ENCODE measurements at places on chromosomes 5 and 9.

GRCh38 chr9:1882711-1883403 is 132.3 kb upstream of the SMARCA2 start:
- no peak for DNase-seq

GRCh38 chr5:59798862-59799667 is 94.5 kb downstream of the PDE4D start:
- DNase-seq = no peak

- DNase-seq = no peak
These were observed 341.4 kb upstream of the EDIL3 start for GRCh38 chr5:84725946-84726570.

GRCh38 chr9:7536310-7536939 is 263.2 kb downstream of the DMAC1 start:
- DNase-seq = peak; percentile 5

GRCh38 chr9:94212531-94212930 is 46.6 kb upstream of the ZNF169 start:
- DNase-seq = no peak

DNA sequence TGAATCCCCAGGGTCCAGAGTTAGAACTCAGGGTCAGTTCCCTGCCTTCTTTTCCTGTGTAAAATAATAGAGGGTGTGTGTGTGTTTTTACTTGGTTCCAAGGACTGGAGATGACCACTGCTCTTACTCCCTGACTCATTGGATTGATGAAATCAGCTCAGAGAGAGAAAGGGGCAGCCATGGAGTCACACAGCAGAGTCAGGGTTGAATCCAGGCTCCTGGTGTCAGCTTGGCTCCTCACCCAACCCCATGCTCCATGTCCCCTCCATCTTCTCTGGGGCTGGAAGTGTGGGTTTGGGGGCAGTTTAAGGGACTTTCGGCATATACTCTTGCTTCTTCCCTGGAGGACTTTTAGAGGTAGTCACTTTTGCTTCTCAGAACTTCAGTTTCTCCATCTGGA is 21.6 kb downstream of the DAB2IP start:
- DNase-seq = no peak

DNA sequence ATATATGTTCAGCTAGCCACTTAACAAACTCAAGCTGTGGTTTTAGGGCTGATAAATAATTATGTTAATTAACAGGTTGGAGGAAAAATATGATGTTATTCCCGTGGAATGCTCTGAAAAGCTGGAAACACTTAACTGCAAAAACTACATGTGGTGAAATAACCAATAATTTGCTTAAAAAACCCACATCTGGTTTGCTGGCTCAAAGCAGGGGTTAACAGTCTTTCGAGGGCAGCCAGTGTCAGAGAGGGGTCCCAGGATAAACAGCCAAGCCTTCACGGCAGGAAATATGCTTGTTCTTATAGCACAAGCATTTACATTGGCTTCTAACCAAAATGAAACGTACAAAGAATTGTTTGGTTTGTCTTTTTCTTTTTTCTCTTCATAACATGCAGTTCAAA is 254.0 kb upstream of the GAS1 start:
- DNase-seq = peak; percentile 88

DNA sequence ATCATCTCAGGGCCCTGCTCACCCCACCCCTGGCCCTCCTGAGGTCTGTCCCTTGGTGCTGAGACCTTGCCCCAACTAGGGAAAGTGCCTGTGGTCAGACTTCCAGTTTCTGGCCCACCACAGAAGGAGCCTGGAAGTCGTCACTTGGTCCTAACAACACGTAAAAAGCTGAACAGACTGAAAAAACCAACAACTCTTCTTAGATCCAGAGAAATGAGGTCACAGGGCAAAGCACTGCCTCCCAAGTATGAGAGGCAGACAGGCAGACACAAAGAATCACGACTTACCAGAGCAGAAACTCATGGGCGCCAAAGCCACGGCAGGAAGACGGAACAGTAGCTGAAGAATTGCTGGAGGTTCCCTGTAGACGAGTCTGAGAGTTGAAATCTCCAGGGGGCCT is 38.5 kb downstream of the OR2V1 start:
- DNase-seq = no peak

- DNase-seq = no peak
These were observed 56.8 kb downstream of the MINAR2 start for GRCh38 chr5:129804705-129805104.

- peak; percentile 89 for DNase-seq
These were observed 586 bp upstream of the MTAP start for GRCh38 chr9:21801683-21802417.

DNA sequence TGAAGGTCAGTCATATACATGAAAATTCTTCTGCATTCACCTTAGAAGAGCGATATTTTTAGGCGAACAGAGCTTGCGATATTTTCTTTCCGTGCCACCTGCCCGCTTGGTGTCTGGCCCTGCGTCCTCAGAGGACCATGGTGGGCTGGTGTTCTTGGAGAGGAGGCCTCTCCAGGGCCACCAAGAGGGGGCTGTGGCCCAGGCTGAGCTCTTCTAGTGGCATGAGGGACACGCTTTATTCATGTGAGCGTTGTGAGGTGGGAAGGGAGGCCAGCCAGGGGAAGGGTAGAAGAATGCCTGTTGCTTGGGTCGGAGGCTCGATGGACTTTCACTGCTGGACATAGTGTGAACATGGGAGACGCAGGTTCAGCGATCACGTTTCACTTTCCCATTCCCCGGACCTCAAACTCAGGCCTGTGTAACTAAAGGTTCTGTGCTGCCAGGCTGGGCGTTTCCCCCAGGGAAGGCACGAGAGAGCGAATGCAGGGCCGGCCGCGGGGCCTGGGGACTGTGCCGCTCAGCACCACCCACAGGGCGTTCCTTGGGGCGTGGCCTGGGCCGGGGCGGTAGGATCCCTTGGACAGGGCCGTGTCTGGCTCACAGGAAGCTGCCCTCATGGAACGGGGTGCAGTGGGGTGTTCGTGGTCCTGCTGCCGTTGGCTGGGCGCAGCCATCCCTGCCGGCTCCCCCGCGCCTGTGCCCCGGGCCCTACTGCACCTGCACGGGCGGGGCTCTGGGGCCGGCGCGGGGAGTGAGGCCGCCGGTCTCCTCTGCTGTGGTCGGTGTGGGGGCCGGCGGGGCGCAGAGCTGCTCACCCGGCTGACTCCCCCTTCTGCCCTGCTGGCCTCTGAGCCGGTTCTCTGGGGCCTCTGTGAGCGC is 40.7 kb upstream of the CLPTM1L start:
- peak; percentile 47 for DNase-seq

- DNase-seq = no peak
These were observed 205.0 kb downstream of the SLIT3 start for GRCh38 chr5:169095976-169096375.

GRCh38 chr9:133694686-133695085 is 43.5 kb downstream of the SARDH start:
- DNase-seq = no peak

GRCh38 chr9:113516840-113517577 is 53.5 kb downstream of the RGS3 start:
- DNase-seq = no peak

GRCh38 chr5:132427281-132428146 is 58.0 kb downstream of the SLC22A5 start:
- no peak for DNase-seq

- DNase-seq = no peak
These were observed 414.6 kb downstream of the BNC2 start for GRCh38 chr9:16455842-16456241.

DNA sequence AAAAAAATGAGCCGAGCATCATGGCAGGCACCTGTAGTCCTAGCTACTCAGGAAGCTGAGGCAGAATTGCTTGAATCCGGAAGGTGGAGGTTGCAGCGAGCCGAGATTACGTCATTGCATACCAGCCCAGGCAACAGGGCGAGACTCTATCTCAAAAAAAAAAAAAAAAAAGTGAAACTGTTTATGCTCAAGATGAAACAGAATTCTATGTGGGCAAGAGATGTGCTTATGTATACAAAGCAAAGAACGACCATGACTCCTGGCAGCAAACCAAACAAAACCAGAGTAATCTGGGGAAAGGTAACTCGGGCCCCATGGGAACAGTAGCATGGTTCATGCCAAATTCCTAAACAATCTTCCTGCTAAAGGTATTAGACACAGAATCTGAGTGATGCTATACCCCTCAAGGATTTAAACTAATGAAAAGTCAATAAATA is 32.6 kb upstream of the PLAC8L1 start:
- no peak for DNase-seq

DNA sequence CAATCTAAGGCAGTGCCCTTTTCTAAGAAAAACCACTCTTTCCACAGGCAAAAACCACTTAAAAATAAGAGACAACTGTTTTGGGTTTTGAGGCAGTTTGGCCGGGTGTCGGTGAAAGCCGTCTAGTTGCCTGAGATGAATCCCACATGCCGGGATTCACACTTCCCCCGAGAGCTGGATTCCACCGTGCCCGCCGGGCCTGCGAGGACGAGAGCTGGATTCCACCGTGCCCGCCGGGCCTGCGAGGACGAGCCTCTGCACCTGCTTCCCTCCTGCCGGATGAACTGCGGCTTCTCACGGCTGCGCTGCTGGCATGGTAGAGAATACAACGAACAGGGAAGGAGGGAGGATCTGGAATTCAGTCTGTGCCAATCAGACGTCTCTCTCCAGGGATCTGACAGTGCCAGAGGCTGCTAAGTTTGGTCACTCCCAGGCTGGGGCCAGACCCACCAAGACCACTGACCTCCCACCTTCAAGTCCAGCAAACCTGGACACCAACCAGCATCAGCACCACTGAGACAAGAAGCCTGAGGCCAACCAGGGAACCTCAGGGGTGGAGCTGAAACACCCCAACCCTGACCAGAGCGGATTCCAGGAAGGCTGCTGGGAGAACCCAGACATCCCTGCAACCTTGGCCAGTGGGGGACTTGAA is 23.0 kb downstream of the VAV2 start:
- no peak for DNase-seq

DNA sequence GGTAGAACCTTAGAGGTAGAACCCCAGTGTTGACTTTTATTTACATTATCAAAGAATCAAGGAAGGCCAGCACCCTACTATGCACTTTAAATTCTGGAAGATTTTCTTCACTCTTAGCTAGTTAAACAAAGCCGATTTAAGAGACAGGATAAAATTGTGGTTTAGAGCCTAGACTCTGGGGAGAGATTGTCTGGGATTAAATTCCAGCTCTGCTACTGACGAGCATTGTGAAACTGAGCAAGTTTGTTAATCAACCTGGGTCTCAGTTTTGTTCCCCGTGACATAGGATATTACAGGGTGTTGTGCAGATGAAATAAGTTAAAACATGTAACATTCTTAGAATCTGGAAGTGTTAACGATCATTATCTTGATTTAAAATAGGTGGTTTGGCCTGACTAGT is 83.5 kb downstream of the FEM1C start:
- DNase-seq = no peak

- DNase-seq = no peak
These were observed 60.8 kb upstream of the GARNL3 start for GRCh38 chr9:127203681-127204327.

GRCh38 chr9:2281803-2282185 is 266.6 kb downstream of the SMARCA2 start:
- no peak for DNase-seq

DNA sequence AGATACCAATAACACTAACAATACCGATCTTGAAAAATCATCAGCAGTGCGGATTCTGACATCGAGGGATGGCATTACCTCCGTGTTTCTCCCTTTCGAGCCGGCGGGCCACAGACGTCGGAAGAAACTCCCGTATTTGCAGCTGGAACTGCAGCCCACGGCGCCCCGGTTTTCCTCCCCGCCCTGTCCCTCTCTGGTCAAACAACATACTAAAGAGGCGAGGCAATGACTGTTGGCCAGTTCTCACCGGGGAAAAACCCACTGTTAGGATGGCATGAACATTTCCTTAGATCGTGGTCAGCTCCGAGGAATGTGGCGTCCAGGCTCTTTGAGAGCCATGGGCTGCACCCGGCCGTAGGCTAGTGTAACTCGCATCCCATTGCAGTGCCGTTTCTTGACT is 32.8 kb downstream of the OLFM1 start:
- no peak for DNase-seq

DNA sequence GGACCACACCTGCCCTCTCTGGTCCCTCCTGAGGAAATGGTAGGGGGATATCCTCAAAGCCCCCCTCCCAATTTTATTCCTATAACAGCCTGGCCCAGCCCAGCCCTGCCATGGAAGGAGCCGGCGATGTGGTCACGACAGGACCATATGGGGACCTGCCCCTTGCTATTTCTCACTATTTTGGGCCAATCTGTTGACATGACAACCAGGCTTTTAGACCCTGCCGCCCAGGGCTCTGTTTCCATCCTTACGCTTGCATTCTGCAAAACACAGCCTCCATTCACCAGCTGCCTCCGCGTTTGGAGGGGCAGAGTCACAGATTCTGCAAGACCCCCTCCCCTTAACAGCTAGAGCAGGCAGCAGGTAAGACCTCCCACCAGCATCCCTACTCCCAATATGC is 112.2 kb downstream of the GABBR2 start:
- DNase-seq = no peak

DNA sequence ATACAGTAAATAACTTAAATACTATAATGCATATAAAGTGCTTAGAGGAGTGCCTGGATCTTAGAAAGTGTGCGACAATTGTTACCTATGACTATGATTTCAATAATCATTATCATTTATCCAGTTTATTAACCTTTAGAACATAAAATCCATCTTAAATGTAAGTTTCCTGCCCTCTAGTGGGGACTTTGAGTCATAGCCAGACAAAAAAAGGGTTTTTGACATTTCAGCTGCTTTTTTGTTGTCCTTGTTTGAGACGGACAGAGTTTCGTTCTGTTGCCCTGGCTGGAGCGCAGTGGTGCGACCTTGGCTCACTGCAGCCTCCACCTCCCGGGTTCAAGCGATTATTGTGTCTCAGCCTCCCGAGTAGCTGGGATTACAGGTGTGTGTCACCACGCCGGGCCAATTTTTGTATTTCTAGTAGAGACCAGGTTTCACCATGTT is 9.7 kb upstream of the C9orf152 start:
- no peak for DNase-seq

DNA sequence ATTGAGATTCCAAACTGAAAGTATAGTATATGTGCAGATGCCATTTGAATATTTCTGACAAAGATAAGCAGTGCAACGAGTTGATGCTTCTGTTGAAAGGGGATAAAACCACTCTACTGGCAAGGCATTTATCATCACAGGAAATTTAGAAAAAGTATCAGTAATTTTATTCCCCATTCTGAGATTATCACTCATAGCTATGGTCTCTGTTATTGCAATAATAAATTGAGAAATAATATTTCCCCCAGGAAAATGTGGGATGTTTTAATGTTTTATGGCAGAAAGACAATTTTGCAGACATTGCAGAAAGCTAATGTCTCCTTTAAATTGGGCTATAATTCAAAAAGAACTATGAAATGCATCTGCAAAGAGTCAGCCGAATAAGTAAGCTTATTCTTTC is 1612.7 kb upstream of the ACO1 start:
- DNase-seq = no peak

DNA sequence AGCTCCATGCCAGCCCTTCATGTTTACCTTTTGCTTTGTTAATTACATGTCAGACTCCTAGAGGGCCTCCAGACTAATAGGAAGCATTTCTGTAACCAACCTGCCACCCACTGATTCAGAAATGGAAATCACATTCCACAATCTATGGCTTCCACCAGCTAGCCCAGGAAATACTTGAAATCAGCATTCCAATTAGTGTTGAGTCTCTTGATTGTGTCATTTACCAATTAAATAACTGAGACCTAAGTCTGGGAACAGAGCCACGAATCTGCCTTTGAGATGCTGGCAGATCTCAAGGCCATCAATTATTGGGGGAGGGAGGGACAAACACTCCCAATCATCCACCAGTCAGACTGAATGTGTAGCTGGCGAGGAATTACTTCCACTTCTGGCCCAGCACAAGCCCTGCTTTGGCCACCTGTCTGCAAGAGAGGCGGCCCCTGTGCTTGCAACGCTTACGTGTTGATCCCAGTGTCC is 27.4 kb upstream of the SAP30L start:
- DNase-seq = no peak

Data from foreskin fibroblast (primary cell).